ENCODE measurements at places on chromosomes 11 and 22.

GRCh38 chr11:44300844-44301563, 8.9 kb downstream of the ALX4 start:
- no peak for DNase-seq

GRCh38 chr11:126809514-126810289, 190.9 kb downstream of the KIRREL3 start:
- DNase-seq: no peak

- DNase-seq: peak; percentile 32
Observed at GRCh38 chr22:27213766-27214581, 556.6 kb downstream of the MIAT start.

DNA sequence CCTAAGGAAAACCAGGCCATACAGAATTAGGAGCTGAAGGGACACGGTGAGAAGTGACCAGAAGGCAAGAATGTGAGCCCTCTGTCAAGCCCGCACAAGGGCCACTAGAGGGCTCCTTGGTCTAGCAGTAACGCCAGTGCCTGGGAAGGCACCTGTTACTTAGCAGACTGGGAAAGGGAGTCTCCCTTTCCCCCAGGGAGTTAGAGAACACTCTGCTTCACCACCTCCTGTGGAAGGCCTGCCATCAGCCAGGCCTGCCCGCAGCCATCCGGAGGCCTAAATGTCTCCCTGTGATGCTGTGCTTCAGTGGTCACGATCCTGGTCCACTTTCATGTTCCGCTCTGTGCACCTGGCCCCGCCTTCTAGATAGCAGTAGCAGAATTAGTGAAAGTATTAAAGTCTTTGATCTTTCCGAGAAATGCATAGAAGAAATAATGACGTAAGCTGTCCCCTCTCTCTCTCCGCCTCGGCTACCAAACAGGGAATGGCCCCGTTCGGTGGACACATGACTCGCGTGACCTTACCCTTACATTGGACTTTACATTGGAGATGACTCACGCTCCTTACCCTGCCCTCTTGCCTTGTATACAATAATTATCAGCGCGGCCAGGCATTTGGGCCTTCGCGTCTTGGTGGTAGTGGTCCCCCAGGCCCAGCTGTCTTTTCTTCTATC, 10.7 kb upstream of the GSTP1 start:
- peak; percentile 65 for DNase-seq

- DNase-seq: no peak
Observed at GRCh38 chr22:24445481-24446259, 18.3 kb downstream of the ADORA2A start.

DNA sequence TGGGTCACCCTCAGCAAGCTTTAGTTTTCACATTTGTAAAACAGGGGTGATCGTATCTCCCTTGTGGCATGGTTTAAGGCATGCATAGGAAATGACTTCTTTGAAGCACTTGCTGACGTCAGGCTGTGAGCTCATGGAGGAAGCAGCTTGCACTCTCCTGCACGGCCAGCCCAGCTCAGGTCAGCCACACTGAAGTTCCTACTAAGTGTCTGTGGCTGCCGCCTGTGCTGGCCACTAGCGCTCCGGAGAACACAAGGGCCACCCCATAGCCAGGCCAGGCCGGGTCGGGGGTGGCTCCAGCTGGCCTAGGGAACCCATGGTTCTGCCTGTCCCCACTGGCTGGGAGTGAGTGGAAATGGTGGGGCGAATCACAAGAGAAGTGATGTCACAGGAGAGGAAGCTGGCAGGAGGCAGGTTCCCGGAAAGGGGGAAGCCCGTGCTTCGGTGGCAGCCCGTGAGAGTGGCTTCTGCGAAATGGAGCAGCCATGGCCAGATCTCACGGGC, 28.2 kb downstream of the KCTD17 start:
- DNase-seq: peak; percentile 71

DNA sequence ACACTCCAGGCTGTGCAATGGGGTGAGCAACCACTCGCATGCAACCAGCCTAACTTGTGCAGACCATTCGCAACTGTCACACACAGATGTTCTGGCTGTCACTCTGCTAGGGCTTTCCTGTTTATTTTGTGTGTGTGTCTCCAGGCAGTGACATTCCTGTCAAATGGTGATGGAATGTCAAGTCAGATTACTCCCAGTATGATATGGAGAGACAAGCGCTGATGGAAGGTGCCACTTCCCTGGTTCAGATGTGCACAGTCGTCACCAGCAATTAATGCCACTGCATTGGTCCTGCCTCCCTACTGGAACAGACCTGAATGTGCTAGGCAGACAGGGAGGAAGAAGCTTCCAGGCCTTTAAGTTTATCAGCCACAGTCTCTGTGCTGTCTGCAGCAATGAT, 442.4 kb upstream of the ISX start:
- no peak for DNase-seq
